ENCODE measurements at places on chromosomes 1 and 21.
A peak's percentile ranks its signal among the peaks of the same experiment; 100 is the strongest.

- peak; percentile 69 for DNase-seq
Observed at GRCh38 chr1:36083635-36084496, at the start of gene TEKT2. TSS of gene TEKT2 (plus strand) at chr1:36084094. CDS start at chr1:36084922, 828 bp downstream.

DNA sequence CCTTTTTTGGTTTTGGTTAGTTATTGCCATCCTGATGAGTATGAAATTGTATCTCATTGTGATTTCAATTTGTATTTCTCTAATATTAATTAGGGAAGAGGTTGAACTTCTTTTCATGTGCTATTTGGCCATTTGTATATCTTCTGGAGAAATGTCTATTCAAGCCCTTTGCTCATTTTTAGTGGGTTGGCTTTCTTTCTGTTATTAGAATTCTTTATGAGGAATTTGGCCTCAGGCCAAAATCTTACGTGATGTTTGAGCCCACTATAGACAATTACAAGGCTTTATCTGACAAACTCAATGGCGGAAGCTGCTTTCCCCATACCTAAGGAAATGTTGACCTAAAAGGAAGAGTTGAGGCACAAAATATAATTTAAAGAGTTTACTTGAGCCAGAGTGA, 32.9 kb downstream of the IVNS1ABP start:
- DNase-seq: no peak

GRCh38 chr1:116107371-116107770, 3.8 kb upstream of the MAB21L3 start:
- DNase-seq: no peak

DNA sequence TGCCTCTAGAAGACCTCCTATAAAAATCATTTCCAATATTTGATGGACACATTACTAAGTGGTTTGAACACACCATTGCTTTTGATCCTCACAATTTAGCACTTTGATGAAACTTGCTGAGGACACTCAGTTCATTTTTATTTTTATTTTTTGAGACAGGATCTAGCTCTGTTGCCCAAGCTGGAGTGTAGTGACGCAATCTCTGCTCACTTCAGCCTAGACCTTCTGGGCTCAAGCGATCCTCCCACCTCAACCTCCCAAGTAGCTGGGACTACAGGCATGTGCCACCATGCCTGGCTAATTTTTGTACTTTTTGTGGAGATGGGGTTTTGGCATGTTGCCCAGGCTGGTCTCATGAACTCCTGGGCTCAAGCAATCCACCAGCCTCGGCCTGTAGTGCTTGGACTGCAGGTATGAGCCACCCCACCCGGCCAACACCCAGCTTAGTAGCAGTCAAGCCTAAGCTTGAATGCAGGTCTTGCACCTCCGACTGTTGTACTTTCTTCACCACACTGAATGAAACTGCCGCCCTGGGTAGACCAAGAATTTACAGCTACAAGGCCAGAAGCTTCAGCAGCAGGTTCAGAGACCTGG, 24.8 kb upstream of the ATP2B4 start:
- no peak for DNase-seq

DNA sequence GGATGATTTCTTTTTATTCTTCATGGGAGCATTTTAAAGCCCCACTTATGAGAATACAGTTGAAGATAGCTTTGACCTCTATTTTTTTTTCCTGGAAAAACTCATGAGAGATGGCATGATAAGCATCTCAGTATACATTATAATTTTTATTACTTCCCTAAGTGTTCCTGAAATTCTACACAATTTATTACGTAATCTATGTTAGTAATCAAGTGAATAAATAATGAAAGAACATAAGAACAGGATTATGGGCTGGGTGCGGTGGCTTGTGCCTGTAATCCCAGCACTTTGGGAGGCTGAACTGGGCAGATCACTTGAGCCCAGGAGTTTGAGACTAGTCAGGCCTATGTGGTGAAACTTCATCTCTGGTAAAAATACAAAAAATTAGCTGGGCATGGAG, 13.2 kb upstream of the PRKAA2 start:
- no peak for DNase-seq

- DNase-seq: peak; percentile 84
Observed at GRCh38 chr1:115679141-115679611, 37.4 kb downstream of the VANGL1 start.

DNA sequence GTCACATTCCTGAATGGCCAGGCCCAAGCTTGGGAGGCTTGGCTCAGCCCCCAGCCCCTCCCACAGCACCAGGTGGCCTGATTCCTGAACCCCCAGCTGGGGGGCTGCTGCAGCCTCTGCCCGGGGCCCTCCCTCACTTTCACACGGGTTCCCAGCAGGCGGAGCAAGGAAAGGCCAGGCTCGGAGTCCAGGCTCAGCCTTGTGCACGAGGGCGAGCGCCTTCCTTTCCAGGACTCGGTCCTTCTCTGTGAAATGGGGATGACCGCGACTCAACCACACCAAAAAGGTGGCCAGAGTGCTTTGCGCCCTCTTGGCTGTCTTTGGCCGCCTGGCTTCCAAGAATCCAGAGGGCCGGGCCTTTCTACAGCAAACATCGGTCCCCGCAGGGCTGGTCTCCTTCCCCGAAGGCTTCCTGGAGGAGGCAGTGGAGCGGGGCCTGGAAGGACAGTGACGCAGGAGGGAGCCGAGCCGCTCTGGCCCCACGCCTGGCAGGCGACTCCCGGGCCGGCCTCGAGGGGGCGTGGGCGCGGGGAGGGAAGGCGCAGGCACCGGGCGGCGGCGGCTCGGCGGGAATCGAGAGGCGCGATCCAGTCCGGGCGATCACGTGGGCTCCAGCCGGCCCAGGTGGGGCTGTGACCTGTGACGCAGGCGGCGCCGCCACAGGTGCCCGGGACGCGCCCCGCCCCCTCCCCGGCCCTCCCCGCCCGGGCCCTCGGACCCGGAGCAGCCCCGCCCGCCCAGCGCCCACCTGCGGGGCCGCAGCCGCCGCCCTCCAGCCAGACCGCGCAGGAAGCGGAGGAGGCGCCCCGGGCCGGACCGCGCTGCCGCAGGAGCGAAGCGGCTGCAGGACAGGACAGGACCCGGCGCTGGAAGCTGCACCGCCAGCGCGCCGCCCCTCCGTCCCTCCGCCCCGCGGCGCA, at the start of gene ARHGEF16:
ARHGEF16 (plus strand) TSS at position 775 of the 920 bp plus-strand sequence. CDS start 8,420 bp downstream, outside the sequence.
- no peak for DNase-seq

DNA sequence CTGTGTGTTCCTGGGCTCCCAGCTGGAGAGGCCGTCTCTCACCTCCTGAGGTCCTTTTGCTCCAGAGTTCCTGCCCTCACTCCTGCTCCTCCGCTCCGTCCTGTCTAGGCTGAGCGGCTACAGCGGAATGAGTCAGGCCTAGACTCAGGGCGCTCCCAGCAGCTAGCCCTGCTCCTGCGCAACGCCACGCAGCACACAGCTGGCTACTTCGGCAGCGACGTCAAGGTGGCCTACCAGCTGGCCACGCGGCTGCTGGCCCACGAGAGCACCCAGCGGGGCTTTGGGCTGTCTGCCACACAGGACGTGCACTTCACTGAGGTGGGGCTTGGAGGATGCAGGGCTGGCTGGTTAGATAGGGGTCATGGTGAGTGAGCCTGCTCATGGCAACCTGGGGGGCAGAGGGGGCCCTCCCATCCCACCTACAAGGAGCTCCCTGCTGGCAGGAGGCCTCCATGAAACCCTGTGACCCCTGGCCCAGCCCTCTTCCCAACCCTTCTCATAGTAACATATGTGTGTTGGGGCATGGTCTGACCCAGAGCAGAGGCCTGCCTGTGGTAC, 15.1 kb downstream of the PSRC1 start:
- DNase-seq: no peak

DNA sequence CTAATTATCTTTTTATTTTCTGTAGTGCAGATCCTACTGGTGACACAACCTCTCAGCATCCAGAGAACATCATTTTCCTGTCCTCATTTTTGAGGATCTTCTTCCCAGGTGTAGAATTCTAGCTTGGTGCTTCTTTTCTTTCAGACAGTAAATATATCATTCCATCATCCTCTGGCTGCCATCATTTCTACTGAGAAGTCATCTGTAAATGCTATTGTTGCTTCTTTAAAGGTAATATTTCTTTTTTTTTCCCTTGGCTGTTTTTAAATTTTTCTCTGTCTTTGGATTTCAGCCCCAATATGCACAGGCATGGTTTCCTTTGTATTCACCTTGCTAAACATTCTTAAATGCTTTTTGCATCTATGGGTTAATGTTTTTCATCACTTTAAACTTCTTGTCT, 3.3 kb upstream of the KRTAP10-9 start:
- no peak for DNase-seq

GRCh38 chr1:98323388-98323787, 338.1 kb upstream of the SNX7 start:
- no peak for DNase-seq

- DNase-seq: no peak
Observed at GRCh38 chr1:170967042-170967910, 31.9 kb downstream of the MROH9 start.

DNA sequence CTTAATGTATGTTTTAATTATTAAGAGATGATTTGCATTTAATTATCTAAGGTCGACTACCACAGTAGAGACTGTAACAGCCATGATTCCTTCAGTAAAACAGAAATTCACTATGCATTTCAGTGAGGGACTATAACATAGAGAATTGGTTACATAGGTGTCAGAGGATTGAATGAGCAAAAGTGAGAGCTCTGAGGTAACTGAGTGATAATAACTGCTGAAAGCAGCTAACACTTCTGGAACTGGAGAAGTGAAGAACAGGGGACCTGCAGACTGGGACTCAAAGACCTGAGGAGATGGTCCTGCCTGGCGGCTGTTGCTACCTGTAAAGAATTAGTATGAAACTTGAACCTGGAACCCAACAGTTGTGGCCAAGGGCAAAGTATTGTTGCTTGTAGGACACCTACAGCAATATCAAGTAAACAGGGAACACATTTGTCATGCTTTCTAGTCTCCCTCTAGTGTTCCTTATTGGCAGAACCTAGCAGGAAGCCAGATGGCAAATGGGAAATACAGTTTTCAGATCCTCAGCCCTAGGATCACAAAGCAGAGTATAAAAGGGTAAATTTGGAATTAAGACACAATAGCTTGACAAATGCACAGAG, 110.6 kb downstream of the HS2ST1 start:
- no peak for DNase-seq

DNA sequence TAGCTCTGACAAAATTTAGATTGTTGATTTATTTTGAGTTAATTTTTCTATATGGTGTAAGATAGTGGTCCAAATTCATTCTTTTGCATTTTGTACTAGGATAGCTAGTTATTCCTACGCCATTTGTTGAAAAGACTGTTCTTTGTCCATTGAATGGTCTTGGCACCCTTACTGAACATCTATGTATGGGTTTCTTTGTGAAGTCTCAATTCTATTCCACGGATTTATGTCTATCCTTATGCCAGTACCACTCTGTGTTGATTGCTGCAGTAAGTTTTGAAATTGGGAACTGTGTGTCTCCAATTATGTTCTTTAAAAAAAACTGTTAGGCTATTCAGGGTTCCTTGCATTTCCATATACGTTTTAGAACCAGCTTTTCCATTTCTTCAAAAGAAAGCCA, 145.7 kb downstream of the ZNF644 start:
- DNase-seq: no peak

DNA sequence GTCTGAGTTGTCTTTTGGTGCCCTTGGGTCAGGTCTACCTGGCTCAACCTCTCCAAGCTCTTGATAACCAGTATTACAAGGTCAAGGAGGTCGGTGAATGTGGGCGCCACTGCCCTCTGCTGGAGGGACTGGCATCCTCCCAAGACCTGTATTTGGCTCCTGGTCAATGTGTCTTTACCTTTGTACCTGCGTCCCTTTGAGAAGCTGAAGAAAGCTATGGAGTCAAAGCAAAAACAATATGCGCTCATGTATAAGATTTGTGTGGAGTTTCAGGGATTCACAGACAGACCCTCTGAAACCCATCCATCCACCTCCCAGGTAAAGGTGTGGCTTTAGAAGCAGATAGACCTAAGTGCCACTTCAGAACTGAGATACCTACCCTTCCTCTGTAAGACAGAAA, 61.8 kb upstream of the NBL1 start:
- no peak for DNase-seq

GRCh38 chr1:202624088-202624780, 86.0 kb downstream of the SYT2 start:
- DNase-seq: no peak

- peak; percentile 91 for DNase-seq
Observed at GRCh38 chr1:115727706-115728249, 40.7 kb downstream of the CASQ2 start.

DNA sequence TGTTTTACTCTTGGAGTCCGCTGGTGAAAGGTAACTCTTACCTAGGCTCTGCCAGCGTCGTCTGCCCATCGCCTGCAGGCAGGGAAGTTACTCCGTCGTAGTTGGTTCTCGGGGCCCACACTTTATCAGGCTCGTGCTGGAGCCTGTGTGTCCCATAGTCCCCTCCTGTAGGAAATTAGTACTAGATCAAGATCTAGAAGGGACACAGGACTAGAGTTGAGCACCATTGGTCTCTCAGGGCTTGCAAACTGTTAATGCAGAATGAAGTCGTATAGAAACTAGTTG, 940 bp downstream of the SRRM1 start:
- DNase-seq: no peak

DNA sequence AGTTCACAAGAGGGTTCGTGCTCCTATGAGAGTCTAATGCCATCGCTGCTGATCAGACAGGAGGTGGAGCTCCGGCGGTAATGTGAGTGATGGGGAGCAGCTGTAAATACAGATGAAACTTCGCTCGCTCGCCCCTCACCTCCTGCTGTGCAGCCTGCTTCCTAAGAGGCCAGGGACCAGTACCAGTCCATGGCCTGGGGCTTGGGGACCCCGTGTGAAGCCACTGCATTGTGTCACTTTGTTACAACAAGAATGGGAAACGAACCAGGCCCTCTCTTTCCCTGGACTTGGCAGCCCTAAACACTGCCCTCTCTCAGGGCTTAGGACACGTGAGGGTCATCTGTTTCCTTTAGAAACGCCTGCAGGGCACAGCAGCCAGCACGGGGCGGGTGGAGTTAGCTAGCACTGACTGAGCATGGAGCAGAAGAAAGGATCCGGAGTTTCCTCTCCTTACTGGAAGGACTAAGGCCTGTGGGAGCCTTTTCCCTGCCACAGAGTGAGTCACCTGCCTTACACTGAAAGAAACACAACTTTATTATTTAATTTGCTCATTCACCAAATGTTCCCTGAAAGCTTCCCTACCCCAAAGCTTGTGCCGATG, 185.2 kb upstream of the TMEM51 start:
- DNase-seq: peak; percentile 85

GRCh38 chr21:44893948-44894656, 20.6 kb upstream of the PTTG1IP start:
- DNase-seq: no peak

GRCh38 chr21:18759751-18760161, 356.2 kb upstream of the TMPRSS15 start:
- DNase-seq: no peak

Measured in sigmoid colon (tissue), 7 donors.